ENCODE measurements at places on chromosomes 2 and 18.

- DNase-seq = no peak
Measured at GRCh38 chr18:61587865-61588264, 254.6 kb downstream of the CDH20 start.

DNA sequence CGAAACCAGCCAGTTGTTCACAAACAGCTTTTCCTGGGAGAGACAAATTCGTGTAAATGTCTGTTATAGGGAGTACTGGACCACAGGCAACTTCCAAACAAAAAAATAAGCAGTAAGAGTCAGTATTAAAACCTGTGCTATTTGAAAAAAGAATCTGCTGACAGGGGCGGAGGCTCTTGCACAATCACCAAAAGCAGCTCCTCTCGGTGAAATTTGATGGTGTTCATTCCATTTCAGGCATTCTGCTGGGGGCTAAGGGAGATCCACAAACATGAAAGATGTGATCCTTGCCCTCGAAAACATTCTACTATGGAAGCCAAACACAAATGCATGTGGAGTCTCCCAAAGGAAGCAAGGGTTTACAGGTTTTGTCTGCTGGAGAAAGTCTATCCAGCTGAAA, 45.0 kb downstream of the TFCP2L1 start:
- DNase-seq = no peak

GRCh38 chr2:197298609-197299008, 12.0 kb downstream of the ANKRD44 start:
- DNase-seq = no peak

DNA sequence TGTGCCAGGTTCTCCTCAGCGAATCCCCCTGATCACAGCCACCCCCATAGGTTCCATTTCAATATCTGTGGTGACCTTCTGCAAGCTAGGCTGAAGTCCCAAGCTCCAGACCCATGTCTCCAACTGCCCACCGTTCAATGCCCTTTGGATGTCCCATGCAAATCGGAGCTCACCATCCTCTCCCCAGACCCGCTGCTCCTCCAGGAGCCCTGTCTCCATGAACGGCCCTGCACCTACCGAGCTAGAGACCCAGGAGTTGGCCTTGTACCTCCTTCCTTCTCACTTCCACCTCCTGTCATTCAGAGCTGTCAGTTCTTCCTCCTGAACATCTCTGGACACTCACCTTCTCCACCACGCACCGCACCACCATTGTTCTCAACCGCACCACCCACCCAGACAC, 1.0 kb upstream of the FAHD2A start:
- DNase-seq = no peak

DNA sequence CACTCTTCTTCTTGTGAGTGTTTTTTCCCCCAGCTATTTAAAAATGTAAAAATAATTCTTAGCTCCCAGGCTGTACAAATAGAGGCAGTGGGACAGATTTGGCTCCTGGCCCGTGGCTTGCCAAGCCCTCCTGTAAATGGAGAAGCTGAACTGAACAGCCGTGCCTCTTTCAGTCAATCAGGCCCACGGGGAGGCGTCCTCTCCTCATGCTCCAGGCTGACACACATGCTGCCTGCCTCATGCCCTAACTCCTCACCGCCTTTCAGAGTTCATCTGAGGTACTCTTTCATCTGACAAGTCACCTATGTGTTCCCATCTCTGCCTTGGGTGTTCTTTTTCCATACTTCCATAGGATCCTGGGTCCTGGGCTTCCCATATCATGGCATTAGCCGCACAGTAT, 58.9 kb downstream of the BMP10 start:
- DNase-seq = no peak

GRCh38 chr2:171939058-171939742, 16.9 kb downstream of the HAT1 start:
- DNase-seq = no peak

- peak; percentile 79 for DNase-seq
Measured at GRCh38 chr2:131413148-131413747, 49.3 kb upstream of the RAB6D start.

- DNase-seq = no peak
Measured at GRCh38 chr18:10419420-10420103, 34.9 kb upstream of the APCDD1 start.

DNA sequence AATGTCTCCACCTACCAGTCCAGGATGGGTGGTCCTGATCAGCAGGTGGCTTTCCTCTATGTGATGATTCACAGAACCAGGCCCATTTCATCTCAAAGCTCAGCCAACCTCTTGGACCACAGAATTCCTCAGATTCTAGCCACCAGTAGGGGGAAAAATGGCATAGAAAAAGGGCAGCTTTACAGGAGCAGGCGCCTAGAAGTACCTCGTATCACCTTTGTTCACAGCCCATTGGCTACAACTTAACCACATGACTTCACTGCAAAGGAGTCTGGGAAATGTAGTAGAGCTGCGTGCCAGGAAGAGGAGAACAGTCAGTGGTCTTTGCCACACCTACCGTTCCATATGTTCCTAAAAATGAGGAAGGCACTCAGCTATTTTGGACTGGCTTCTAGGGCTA, 62.8 kb upstream of the DTNA start:
- DNase-seq = no peak

DNA sequence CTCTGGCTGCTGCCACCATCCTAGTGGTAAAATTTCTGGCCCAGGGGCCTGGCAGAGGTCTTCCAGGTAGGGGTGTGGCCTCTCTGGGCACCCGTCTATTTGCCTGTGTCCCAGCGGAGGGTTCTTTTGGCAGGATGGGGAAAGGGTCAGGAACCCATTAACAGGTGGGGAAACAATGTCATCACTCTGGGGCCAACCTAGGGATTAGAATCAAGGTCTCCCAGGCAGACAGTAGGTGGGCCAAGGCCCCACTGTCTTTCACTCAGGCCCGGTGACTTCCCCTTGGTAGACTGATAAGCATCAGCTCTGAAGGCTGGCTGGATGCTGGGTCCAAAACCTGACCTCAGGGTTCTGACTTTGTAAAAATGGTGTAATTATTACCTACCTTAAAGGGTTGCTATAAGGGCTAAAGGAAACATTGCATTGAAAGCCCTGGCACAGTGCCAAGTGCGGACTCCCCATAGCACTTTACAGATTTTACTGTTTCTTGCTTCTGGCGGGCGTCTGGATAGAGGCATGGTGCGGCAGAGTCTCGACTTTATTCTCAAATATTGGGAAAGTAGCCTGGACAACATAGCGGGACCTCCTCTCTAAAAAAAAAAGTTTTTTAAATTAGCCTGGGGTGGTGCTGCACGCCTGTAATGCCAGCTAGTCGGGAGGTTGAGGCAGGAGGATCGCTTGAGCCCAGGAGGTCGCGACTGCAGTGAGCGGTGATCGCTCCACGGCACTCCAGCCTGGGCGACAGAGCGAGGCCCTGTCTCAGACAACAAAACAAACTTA, 2.2 kb downstream of the LBX2 start:
- DNase-seq = no peak

- DNase-seq = no peak
Measured at GRCh38 chr2:48339451-48339850, 190.5 kb upstream of the STON1 start.

- peak; percentile 74 for DNase-seq
Measured at GRCh38 chr2:38581193-38582147, 21.3 kb downstream of the HNRNPLL start.

GRCh38 chr2:37148325-37148724, 8.5 kb downstream of the EIF2AK2 start:
- DNase-seq = no peak

GRCh38 chr2:128309280-128310093, 9.2 kb downstream of the HS6ST1 start:
- no peak for DNase-seq

- no peak for DNase-seq
Measured at GRCh38 chr18:36697905-36698304, 130.9 kb downstream of the TPGS2 start.

DNA sequence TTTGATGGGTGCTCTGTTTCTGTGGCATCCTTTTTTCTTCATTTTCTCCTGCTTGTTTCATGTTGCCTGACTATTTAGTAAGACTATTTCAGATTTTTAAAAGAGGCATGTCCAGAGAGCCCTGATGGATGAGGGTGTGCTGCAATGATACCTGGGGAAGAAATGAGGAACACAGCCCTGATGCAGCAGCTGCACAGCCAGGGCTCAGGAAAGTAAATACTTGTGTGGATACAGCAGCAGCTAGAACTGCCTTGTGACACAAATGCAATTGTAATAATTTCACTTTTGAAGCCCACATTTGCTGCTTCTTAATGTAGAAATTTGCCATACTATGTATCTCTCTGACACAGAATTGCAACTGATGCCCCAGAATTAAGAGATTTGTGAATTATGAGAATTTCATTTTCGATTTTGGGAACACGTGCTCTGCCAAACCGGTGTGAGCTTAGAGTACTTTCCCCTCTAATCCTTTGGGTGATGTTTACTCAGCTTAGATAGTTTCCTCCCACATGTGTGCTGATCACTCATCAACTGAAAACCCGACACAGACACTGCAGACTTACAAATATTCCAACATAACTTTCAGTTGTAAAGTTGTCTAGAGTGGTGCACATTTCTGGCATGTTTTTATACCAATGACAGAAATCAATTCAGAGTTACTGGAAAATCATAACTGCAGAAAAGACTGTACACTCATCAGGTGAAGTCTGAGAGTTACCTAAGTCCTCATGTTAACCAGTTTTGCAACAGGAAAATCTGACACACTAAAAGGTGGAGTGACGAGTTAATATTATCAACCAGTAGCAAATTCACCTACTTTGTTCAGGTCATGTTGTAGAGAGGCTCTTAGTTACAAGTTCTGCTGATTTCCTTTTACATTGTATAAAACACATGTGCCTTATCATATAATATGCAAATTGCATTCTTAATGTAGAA, 383.4 kb downstream of the CBLN2 start:
- DNase-seq = no peak

GRCh38 chr18:676069-676468, 18.6 kb downstream of the TYMS start:
- DNase-seq = no peak

DNA sequence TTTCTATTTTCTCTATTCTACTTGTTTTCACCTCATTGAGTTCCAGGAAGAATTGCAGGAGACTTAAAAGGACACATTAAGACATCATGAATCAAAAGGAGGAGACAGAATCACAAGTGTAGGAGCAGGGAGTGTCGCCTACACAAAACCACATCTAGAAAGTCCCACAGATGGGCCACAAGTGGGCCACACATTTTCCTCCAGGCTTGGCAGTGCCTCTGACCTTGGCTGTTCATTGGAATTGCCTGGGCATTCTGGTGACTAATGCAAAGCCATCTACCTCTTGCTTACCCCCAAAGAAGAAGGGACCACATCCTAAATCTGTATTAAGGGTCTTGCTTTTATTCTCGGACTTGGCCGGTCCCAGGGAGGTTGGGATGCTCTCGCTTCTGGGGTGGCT, 103.6 kb downstream of the KLHL29 start:
- DNase-seq = no peak

GRCh38 chr18:56443166-56443907, 195.1 kb downstream of the TXNL1 start:
- peak; percentile 72 for DNase-seq

- DNase-seq = peak; percentile 39
Measured at GRCh38 chr2:88626171-88627054, 851 bp downstream of the EIF2AK3 start.

- no peak for DNase-seq
Measured at GRCh38 chr2:110877031-110877827, 144.9 kb downstream of the ACOXL start.

DNA sequence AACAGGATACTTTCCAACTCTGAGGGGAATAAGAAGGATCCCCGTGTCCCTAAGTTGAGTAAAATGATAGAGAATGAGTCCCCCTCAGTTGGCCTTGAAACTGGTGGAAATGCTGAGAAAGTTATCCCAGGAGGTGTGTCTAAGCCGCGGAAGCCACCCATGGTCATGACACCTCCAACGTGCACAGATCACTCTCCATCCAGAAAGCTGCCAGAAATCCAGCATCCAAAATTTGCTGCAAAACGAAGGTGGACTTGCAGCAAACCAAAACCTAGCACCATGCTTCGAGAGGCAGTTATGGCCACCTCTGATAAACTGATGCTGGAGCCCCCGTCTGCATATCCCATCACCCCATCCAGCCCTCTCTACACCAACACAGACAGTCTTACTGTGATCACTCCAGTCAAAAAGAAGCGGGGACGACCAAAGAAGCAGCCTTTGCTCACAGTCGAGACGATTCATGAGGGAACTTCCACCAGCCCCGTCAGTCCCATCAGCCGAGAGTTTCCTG, 270.1 kb downstream of the SETBP1 start:
- DNase-seq = no peak

GRCh38 chr2:235439959-235440662, 53.7 kb upstream of the AGAP1 start:
- no peak for DNase-seq

DNA sequence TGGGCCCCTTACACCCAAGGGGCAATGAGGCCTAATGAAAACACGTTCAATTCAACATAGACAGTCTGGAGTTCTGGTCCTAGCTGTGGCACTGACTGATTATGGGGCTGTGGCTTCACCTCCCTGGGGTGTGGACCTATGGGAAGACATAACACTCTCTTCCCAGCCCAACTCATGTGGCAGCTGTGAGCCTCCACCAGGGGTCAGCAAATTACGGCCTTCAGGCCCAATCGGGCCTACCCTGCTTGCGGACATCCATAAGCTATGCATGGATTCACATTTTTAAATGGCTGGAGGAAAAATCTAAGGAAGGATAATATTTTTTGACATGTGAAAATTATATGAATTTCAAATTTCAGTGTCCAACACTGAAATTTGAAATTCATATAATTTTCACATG, 101.3 kb downstream of the LOXHD1 start:
- peak; percentile 2 for DNase-seq

DNA sequence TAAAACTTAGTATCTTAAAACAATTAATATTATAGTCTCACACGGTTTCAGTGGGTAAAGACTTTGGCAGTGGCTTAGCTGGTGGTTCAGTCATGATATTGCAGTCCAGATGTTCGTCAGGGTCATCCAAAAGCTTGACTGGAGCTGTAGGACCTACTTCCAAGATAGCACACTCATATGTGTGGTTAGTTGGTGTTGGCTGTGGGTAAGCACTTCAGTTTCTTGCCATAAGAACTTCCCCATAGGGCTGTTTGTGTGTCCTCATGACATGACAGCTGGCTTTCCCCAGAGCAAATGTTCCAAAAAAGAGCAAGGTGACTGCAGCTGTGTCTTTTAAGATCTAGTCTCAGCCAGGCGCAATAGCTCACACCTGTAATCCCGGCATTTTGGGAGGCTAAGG, 48.5 kb upstream of the EPC2 start:
- DNase-seq = no peak

DNA sequence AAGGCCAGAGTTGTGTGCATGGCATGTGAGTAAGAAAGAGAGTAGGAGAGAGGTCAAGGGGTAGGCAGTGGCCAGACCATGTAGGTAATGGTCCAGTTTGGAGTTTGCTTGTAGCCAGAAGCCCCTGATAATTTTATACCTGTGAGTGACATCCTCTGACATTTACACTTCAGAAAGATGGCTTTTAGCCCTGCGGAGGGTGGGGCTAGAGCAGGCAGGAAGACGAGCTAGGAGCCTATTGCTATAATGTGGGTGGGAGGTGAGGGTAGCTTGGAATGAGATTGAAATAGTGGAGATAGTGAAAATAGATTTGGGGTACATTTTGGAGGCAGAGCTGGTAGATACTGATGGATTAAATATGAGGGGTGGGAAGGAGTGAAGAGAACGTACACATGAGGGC, 48.8 kb upstream of the MGAT5 start:
- DNase-seq = no peak
